ENCODE measurements at places on chromosomes 3 and 15. TPM values are rescaled to one million over a fixed set of nuclear protein-coding genes. Genes with fewer than 3 reads are reported as not detected.

Gene IL17RE
- 3.9 TPM for total RNA-seq

Gene POPDC2
- 1.4 TPM for total RNA-seq

Gene C3orf85
- not detected for total RNA-seq

Gene FBN1
- 12.6 TPM for total RNA-seq

Gene ITPKA
- total RNA-seq, result 1.1 TPM

Gene AQP9
- total RNA-seq, result not detected

Gene DAZL
- 0.51 TPM for total RNA-seq

Gene ZNF385D
- 42.9 TPM for total RNA-seq

Gene SLC9C1
- not detected for total RNA-seq

Gene FEM1B
- 69.6 TPM for total RNA-seq

Gene RASA2
- 13.2 TPM for total RNA-seq

Gene BFSP2
- not detected for total RNA-seq

Gene VILL
- 3.2 TPM for total RNA-seq

Gene POU1F1
- total RNA-seq, result not detected

Gene TMC3
- total RNA-seq, result not detected

Gene CTXND1
- total RNA-seq, result 0.39 TPM

Gene PLXNA1
- total RNA-seq, result 110 TPM

Gene AP3B2
- total RNA-seq, result 218 TPM

Gene MYL3
- total RNA-seq, result not detected

Gene USP4
- 70.0 TPM for total RNA-seq

Gene ADCY5
- total RNA-seq, result 2.1 TPM

Gene KBTBD8
- 8.6 TPM for total RNA-seq

Gene LYZL4
- not detected for total RNA-seq

Gene LRTM1
- total RNA-seq, result not detected

Gene PARP6
- 193 TPM for total RNA-seq

Gene UCN2
- total RNA-seq, result 4.3 TPM

Gene UBA7
- 0.54 TPM for total RNA-seq

Gene LINGO1
- total RNA-seq, result 180 TPM

Gene EXD1
- total RNA-seq, result not detected

Gene AADACL2
- not detected for total RNA-seq

Gene PAK2
- 128 TPM for total RNA-seq

Gene CATSPER2
- 6.9 TPM for total RNA-seq

Gene CEP63
- 37.8 TPM for total RNA-seq

Gene LCTL
- total RNA-seq, result not detected

Gene ACKR4
- 0.22 TPM for total RNA-seq

Gene SUSD5
- total RNA-seq, result 2.0 TPM

Gene SNRPA1
- total RNA-seq, result 73.5 TPM

Gene GOLGA8G
- not detected for total RNA-seq
